Stimulated activated CD8-positive, alpha-beta memory T cell treated with anti-CD3 and anti-CD28 coated beads, Interleukin-7, amount 100 ng/mL, for 24 hours (primary cell): ENCODE measurements at places on chromosomes 7 and 10.

DNA sequence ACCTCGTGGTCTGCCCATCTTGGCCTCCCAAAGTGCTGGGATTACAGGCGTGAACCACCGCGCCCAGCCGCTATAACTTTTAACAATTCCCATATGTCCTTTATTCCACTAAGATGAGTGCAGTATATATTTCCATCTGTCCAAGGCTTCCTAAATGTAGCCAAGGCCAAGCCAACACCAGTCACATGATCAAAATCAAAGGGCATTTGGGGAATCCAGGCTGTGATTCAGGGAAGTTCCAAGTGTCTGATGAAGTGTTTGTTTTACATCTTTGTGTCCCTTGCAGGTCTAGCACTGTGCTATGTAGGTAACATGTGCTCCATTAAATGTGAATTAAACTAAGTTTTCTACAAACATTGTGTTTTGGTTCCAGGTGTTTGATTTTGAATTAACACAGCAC is 20.8 kb downstream of the AKR1E2 start:
- no peak for DNase-seq

DNA sequence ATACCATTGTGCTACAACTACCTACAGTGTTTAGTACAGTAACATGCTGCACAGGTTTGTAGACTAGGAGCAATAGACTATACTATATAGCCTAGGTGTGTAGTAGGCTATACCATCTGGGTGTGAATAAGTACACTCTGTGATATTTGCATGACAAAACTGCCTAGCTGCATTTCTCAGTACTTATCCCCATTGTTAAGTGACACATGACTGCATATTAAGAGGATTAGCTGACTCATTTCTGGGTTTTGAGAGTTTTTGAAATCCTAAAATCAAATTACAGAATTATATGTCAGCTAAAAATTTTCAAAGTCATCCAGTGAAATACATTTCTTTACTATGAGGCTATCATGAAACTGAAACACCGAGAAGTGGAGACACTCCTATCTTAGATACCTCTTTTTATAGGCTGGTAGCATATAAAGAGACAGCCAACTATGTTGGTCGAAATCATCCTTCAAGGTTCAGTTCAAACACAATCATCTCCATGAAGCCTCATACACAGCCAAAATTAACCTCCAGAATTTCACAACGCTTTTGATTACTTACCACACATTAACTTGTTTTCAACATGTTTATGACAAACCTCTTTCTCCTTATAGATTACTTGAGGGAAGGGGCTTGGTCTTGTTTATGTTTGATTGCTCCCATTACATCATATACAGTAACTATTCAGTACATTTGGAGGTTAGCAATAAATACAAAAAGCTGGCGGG is 89.8 kb upstream of the ANK3 start:
- no peak for DNase-seq

DNA sequence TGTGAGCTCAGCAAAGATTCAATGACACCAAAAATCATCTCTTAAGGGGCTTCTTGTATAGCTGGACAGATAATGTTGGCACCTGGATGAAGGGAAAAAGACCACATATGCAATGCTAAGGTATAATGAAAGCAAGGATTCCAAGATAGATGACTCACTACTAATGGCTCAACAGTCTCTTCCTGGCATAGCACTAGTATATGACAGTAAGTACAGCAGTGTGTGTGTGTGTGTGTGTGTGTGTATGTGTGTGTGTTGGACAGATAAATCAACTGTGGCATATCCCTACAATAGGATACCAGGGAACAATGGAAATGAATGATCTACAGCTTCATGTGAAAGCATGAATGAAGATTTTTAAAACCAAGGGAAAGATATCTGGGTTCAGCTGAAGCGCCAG is 257.1 kb downstream of the SFMBT2 start:
- DNase-seq, result no peak

DNA sequence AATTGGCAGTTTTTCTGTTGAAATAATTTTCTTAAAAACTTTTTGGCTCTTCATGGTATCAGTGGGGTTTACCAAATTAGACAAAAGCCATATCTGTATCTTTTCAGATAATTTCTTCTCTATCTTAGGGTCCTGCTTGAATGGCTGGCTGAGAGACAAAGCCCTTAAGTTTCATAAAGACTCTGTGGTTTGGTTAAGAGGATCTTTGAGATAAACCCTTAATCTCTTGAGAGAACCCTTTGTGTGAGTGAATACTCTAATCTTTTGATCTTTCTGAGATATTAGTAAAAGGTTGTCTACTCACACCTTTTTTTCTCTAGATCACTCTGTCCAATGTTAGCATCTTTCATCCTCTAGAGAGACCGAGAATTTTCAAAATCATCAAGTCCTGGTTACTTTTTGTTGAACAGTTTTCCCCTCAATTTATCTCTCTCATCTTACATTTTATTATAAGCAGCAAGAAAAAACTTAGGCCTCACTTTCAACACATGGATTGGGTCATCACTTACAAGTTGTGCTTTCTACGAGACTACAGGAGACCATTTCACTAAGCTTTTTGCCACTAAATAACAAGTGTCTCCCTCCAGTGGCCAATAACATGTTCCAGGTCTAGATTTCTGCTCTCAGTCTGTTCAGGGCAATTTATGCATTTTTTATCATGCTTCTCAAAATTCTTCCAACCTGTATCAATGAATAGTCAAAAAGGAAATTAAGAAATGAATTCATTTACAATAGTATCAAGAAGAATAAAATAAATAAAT is 28.4 kb downstream of the DNAJC9 start:
- DNase-seq, result no peak

DNA sequence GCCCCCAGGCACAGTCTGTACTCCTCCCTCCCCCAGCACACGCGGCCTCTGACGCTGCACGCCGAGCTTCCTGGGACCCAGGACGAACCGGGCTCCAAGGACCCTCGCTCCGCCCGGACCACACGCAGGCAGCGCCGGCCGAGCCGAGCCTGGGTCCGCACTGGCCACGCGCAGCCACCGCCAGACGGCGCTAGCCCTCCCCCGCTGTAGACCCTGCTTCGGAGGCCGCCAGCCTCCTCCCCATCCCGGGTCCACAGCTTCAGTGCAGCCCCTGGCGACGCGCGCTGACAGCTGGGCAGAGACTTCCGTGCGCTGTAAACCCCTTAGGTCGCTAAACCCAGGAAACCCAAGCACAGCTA is 936 bp upstream of the TCERG1L start:
- DNase-seq, result no peak

DNA sequence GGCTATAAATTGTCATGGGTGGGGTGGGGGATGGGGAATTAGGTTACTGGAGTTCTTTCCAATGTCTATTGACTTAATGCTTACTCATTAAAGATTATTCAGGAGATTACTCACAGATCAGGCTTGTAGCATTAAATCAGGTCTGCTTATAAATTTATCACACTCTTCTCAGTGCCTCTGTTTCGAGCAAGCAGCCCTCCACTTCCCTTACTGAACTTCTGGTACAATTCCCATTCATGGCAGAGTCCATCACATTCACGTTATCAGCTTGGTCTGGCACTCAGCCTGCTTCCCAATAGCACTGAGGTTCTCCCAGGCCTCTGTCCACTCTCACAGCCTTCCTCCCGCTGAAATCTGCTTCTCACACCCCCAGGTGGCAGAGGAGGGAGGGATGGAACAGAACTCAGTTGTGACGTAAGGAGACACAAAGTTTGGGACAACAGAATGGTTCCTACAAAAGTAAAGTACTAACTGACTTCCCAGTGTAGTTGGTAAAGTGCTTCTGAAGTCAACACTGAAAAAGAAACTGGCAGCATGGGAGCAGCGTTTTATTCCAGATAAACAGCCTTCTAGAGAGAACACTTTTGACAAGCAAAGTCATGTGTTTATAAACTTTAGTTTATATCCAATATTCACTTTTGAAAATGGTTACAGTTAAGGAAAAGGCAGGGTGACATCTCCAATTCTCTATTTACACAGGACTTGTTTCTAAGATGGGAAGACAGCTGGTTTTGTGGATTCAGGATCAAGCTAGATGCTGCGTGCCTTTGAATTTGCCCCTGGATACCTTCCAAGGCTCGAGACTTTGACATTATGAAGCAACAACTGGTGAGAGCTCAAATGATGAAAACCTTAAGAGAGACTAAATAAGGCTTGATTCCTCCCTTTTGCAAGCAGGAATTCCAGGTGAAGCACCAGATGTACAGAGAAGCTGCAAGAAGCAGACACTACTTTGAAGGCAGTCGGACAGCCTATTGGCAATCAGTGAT is 81.4 kb downstream of the ATXN7L1 start:
- no peak for DNase-seq

DNA sequence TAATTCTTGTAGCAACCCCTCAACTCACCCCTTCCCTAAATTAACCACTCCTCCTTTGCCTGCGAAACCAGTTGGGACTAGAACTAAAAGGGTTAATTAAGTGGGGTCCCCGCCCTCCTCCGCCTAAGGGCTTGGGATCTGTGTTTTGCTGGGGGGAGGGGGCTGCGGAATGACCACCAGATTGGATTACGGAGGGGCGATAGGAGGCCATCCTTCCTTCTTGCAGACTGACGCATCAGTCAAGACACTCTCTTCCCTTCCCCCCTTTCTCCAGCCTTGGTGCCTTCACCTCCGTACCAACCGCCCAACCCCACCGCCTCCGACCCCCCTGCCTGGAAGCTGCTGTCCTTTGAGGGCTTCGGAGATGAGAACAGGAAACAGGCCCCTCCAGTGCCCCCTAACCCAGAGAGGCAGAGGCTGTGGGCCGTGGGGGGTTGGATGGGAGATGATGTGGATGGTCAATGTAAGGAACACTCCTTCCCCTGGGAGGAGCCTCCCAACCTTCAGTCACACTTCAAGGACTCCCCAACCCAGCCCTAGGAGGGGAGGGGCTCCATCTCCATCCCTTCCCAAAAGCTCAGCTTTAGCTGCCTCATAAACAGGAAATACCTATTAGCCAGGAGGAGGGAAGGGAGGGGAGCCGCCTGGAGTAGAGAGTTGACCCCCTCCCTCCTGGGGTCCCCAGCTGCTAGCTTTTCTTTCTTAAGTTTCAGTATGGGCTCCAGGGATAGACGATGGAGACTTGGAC is 997 bp upstream of the LDB1 start:
- DNase-seq, result no peak

- no peak for DNase-seq
Observed at GRCh38 chr10:124992462-124993344, 50.8 kb downstream of the ZRANB1 start.

DNA sequence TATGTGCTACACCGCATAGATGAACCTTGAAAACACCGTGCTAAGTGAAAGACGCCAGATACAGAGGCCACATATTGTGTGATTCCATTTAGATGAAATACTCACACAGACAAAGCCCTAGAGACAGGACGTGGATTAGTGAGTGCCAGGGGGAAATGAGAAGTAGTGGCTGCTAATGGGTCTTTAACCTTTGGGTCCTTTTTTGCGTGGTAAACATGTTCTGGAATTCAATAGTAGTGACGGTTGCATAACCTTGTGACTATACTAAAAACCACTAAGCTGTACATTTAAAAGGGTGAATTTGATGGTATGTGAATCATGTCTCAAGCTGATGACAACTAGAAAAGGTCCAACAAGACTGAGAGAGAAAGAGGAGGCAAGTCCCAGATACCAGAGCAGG is 15.6 kb downstream of the SMKR1 start:
- no peak for DNase-seq
